ENCODE measurements at places on chromosomes 7 and 10.

DNA sequence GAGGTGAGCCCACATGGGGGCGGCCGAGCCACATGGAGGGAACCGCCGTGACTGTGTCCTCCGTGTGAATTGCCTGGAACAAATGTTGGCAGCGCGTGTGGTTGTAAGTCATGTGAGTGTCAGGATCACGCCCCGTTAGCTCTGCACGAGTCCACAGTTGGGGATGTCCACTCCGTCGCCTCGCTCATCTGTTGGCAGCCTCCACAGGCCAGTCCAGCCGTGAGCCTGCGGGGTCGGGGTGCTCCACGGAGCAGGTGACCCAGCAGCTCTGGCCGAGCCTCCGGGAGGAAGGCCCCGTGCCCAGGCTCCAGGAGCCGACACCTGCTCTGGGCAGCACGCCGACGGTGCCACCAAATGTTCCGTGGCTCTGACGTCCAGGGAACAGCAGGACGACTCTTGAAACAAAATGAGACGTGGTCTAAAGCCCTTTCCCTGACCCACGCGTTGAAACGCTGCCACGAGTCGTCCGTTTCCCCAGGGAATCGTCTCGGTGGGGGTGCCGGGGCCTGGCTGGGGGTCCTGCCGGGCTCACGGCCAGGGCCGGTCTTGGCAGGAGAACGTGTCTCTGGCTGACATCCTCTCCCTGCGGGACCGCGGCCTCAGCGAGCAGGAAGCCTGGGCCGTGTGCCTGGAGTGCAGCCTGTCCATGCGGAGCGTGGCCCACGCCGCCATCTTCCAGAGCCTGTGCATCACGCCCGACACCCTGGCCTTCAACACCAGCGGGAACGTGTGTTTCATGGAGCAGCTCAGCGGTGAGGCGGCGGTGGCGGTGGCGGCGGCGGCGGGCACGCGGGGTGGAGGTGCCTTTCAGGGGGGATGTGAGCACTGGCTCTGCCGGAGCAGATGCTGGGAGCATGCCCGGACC lies 7.0 kb downstream of the KNDC1 start:
- DNase-seq = no peak

GRCh38 chr7:99218406-99219184 lies 10.7 kb upstream of the KPNA7 start:
- no peak for DNase-seq

DNA sequence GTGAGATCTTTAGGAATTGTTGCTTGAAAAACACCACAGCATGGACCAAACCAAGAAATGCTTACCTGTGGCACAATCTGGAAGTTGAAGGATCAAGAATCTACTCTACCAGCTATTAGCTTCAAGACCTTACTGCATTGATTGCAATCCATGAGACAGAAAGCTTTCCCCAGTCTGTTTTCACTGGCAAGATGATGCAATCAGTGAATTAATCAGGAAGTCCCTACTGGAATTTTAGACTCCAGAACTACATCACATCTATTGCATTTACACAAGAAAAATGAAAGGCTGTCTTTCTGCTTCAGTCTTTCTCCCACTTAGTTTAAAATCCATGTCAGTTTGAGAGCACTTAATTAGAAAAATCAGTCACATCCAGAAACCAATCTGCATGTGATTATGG lies 191.7 kb downstream of the TFEC start:
- no peak for DNase-seq

GRCh38 chr7:145884716-145885514 lies 231.7 kb upstream of the CNTNAP2 start:
- DNase-seq = no peak

GRCh38 chr7:151252961-151253711 lies 4.6 kb upstream of the SMARCD3 start:
- no peak for DNase-seq

DNA sequence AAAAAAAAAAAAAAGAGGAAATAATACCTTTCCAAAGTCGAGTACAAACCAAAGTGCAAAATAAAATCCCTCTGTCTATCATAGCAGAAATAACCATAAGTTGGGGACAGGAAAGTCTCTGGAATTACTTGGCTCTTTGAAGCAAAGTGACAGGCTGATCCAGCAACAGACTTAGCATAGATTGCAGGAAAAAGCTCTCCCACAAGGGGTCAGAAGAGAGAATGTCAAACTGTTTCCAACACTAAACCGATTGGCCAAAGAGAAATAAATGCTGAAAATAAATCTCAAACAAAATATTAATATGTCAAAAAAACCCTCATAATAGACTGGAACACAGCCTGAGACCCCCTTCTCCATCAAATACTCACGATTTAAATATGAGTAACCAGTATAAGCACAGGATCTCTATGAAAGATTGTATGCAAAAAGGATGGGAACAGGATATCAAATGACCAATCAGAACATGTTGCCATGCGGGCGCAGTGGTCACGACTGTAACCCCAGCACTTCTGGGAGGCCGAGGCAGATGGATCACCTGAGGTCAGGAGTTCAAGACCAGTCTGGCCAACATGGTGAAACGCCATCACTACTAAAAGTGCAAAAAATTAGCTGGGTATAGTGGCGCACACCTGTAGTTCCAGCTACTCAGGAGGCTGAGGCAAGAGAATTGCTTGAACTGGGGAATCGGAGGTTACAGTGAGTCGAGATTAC lies 1000.7 kb upstream of the LRRN3 start:
- DNase-seq = no peak
